ENCODE measurements at places on chromosomes 6 and 20.
A peak's percentile ranks its signal among the peaks of the same experiment; 100 is the strongest.

GRCh38 chr20:57773059-57773815 is 63.4 kb upstream of the PMEPA1 start:
- DNase-seq = no peak

- DNase-seq = no peak
Measured at GRCh38 chr20:48614593-48615274, 213.1 kb downstream of the PREX1 start.

DNA sequence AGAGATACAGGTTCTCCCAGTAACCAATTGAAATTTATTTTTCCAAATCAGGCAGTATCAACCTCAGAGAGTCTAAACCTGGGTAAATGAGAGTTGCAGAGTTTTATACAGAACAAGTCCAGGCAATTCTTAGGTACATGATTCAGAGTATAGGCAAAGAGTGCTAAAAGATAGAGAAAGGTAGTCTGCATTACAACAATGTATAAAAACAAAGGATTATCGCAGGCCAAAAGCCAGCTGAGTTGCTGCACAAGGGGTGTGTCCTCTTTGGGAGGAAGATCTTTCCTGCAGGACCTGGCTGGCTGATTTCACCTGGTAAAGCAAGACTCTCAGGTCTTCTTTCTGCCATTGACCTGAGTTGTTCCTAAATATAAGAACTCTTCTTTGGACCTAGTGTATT is 48.9 kb upstream of the ECHDC1 start:
- no peak for DNase-seq

- DNase-seq = no peak
Measured at GRCh38 chr20:52303281-52303950, 111.8 kb upstream of the ZFP64 start.

- DNase-seq = no peak
Measured at GRCh38 chr6:113122060-113122459, 735.1 kb upstream of the MARCKS start.

DNA sequence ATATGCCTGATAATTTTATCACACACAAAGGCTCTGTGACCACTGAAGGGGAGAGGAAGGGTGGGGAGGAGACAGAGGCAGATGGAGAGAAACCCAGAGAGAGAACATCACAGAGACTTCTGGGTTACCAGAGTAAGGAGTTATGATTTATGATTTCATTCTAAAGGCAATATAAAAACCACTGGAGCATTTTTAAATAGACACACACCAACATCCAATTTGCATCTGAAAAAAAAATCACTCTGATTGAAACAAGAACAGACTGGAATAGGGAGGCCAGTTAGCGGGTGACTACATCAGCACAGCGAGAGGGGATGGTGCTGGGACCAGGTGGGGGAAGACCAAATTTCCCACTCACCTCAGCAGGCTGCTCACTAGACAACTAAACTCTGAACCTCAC is 104.8 kb downstream of the AGPAT4 start:
- DNase-seq = no peak

- peak; percentile 8 for DNase-seq
Measured at GRCh38 chr6:105793130-105793529, 293.0 kb upstream of the PRDM1 start.

DNA sequence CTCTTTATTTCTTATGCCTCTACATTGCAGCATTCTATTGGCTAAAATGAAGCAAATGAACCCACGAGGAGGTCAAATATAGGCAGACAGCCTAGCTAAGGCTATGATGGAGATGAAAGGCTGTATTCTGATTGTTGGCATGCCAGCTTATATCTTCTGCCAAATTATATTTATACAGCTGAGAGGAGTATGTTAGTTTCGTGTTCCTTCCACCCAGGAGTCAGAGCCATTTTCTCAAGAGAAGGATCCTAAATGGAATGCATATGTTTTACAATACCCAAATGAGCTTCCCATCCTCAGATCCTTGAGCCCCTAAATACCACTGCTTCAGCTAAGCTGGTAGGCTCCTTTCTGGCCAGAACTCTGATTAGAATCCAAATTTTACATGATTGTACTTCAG is 178.4 kb upstream of the HDDC2 start:
- DNase-seq = no peak

DNA sequence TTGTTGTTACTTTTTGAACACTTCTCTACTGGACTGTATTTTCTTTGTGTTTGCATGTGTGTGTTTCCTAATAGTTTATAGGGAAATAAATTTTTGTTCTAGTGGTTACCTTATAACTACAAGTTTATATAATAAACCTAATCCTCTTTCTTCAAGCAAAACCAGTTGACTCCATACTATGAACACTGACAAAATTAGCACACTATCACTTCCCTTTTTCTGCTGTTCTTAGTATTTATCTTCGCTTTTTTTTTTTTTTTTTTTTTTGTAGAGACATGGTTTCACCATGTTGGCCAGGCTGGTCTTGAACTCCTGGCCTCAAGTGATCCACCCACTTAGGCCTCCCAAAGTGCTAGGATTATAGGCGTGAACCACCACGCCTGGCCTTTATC is 25.0 kb upstream of the C6orf62 start:
- no peak for DNase-seq

GRCh38 chr20:1803932-1804501 is 91.2 kb upstream of the SIRPA start:
- DNase-seq = no peak

GRCh38 chr6:27178407-27178730 is 69.1 kb upstream of the PRSS16 start:
- DNase-seq = no peak

DNA sequence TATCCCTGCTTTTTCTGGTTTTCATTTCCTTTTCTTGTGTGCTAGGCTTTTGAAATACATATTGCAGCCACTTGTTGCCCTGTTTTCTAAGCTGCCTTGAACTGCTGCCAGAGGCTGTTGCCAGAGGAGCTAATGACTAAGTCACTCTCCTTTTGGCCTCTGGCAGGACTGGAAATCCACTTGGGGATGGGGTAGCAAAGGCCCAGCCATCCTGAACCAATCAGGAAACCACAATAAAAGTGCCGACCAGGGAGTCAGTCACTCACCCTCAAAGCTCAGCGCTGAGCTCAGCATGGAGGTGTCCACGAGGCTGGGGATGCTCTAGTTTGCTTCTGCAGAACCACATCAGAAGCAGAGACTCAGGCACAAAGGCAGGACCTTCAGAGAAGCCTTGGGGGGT is 813.0 kb downstream of the DHX35 start:
- no peak for DNase-seq

DNA sequence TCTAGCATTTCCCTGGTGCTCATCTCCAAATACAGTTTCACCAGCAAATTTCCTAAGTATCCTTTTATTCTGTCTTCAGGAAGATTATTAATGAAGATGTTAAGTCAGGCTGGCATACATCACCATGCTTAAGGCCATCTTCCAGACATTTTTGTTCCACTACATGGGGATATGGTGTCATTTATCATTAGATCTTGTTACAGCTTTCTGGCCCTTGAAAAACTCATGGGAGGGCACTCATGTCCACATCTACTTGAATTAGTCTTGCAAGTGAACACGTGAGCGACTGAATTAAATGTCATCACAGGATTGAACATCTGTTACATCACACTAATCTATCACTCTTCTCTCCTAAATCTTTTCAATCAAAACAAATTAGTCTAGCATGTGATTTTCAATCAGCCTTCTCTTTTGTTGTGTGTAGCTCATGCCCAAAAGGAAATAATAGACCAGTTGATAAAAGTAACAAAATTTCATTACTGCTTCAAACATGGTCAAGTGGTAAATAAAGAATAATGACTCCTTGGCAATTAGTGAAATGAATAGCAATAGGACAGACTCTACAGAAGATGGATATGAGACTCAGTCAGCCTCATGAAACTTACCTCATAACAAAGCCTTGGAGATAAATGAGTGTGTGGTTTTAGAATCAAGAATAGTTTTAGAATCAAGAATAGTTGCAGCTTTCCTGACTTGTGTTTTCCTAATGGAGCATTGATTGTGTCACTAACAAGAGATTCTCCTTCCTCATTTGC is 80.5 kb downstream of the MTFR2 start:
- no peak for DNase-seq

DNA sequence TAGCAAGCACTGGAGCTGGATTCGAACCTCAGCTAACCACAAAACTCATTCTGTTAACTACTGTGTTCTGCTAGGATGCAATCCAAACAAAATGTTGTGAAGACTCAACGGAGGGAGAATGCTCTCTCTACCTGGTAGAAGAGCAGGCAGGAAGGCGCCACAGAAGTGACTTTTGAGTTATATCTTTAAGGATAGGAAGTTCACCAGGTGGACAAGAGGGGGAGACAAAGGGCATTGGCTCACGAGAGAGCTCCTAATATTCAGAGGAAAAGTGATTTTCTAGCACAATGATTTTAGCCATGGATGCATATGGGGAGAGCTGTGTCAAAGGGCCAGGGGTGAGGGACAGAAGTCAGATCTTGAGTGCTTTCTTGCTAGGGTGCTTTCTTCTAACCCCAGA is 108.4 kb upstream of the MAFB start:
- DNase-seq = no peak
